ENCODE measurements at places on chromosomes 4 and X.

DNA sequence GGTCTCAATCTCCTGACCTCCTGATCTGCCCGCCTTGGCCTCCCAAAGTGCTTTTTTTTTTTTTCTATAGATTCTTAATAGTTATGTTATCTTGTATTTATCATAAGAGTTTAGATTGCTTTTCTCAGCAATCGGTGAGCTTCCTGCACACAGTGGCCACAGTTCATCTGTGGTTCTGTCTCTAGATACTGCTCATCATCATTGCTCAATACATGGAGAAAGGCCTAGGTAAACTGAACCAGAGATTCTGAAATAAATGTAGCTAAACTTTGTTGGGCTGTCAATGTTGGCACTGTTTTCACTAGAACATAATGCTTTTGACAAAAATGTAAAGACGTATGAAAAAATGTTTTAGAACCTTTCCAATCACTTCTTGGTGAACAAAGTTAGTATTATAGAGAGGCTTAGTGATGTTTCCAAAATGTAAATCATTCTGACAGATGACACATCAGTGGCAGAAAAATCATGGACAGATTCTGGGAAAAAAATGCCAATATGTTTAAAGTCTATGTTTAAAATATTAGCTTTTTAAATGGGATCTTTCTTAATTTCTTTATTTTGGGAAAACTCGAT lies 50.0 kb upstream of the LIMCH1 start:
- no peak for DNase-seq

GRCh38 chr4:109877400-109877799 lies 29.5 kb downstream of the LRIT3 start:
- no peak for DNase-seq

DNA sequence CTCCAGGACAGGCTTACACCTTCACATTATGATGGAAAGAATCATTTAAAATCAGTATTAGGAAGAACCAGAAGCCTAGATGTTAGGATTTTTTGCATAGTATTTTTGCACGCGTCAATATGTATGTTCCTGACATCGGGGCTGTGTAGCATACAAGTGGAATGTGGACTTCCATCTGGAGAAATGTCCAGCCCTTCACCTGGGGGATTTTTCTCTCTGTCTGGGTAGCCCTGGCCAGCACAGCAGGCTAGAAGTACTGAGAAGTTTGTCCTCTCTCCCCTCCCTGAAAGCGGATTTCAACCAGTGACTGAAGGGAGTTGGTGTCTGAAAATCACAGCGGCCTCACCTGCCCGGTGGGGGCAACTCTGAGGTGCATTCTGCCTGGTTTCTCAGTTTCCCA lies 10.4 kb upstream of the KLHL8 start:
- DNase-seq = no peak

DNA sequence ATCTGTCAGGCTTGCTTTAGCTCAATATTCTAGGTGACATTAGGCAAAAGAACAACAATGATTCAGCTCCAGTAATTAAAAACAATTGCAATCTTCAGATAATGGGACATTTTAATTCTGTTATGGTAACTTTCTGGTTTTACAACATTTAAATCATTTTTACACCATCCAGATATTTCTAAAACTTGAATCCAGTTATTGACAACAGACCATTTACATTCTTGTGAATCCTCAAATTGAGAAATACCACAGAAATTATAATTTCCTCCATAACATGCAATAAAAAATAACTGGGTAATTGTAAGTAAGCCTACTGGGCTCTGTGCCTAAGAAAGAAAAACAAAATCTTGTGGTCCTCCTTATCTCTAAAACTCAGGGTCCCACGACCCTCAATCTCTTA lies 195.0 kb upstream of the S100G start:
- DNase-seq = no peak

DNA sequence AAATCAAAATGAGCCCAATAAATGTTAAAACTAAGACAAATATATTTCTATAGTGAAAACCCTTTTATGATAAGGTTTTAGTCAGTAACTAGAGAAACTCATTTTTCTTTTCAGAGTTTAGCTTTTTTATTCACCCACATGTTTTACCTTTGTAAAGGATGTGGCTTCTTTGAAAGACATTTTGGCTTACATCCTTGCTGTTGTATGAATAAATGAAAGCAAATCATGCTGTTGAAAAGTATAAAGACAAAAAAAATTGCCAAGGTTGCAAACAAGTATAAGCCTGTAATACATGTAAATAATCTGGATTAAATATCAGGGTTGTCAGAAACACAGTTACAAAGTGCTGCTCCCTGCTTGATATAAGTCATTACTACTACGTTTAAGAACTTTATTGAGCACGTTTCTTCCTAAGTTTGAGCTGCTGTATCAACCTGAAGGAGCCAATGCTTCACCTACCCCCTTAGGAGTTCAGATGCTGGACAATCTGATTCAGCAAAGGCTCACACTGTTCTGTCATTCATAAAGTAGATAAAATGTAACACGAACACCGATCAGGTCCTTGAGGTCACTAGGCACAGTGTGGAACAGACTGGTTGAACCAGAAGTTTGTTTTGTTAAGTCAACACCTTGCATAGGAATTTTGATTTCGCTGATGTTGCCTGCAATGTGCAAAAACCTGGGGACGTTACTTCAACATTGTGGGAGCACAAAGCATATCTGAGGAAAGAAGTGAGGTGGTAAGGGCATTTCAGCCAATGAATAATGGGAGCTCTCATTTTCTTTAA lies 321.2 kb upstream of the BMP3 start:
- DNase-seq = no peak

DNA sequence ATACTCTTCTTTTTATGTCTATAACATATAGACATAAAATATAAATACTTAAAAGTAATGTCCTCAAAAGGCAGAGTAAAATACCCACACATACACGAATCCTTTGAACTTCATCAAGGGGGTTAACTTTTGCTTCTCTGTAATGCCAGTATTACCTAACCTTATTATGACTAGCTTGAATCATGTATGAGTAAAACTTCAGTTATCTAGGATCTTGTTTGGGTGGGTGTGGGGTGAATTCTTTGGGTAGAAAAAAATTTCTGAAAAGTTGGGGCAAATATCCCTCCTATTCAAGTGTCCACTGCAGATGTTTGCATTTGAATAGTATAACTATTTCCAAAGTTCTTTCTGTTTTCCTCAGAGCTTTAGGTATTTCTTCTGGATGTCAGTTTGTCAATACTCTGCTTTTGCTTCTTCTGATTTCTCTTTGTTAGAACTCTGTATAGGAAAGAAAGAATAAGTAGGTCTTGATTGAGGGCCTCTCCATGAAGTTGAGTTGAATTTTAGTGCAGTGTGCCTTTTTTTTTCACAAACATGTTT lies 173.8 kb downstream of the ADGRL3 start:
- DNase-seq = no peak

GRCh38 chr4:8409264-8410065 lies 31.1 kb downstream of the ACOX3 start:
- peak; percentile 42 for DNase-seq

DNA sequence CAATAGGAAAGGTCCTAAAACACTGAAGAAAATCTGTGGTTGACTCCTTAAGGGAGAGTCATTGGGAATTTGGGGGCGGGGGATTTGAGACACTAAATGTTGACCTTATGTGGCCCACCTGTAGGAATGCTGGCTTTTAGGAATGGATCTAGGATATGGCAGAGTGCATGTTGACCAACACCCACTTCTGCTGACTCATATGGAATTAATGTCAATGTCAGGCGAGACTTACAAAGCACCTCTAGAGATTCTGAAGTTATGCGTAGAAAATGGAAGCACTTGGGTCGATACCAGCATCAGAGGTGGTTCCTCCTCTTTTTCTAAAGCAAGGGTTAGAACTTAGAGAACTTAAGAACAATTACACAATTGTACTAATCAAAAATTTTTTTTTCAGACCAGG lies 100.6 kb upstream of the CBR4 start:
- DNase-seq = no peak

DNA sequence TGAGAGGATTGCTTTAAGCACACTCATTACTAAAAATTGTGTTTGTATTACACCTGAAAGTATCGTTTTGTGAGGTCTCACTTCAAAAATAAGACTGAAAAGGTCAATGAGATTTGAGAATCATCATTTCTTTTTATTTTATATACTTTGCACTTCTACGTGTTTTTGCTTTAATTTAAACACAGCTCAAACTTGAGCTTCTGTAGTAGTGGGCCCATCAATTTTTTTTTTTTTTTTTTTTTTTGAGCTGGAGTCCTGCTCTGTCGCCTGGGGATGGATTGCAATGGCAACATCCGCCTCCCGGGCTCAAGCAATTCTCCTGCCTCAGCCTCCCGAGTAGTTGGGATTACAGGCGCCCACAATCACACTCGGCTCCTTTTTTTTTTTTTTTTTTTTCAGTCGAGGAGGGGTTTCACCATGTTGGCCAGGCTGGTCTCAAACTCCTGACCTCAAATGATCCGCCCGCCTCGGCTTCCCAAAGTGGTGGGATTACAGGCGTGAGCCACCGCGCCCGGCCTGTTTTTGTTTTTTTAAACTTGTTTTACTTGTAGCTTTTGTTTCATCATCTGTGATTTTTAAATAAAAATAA lies 1.5 kb downstream of the GSTCD start:
- DNase-seq = no peak

GRCh38 chr4:147714575-147715401 lies 17.1 kb upstream of the ARHGAP10 start:
- no peak for DNase-seq

DNA sequence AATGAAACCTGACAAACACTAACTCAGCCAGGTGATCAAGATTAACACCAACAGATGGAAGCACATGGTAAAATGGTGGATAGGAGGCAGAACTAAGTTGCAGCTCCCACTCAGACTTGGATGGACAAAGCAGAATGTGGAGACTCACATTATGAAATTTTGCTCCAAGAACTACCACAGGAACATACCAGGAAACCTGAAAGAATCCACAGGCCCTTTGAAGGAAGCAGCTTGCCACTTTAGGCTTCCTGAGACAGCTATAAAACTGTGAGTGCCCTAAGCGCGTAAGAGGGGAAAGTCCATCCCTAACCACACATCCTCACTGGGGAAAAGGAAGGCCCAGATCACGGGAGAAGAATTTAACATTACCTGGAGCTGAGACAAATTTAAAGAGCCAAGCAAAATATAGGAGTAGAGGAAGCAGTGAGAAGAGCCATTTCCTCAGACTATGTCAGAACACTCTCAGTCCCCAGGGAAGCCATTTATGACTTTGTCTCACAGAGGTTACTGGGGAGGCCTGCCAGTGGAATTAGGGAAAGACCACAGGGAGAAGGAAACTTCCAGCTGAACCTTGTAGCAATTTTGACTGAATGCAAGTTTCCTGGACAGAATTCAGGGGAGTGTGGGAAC lies 224.5 kb downstream of the TEX13C start:
- no peak for DNase-seq

DNA sequence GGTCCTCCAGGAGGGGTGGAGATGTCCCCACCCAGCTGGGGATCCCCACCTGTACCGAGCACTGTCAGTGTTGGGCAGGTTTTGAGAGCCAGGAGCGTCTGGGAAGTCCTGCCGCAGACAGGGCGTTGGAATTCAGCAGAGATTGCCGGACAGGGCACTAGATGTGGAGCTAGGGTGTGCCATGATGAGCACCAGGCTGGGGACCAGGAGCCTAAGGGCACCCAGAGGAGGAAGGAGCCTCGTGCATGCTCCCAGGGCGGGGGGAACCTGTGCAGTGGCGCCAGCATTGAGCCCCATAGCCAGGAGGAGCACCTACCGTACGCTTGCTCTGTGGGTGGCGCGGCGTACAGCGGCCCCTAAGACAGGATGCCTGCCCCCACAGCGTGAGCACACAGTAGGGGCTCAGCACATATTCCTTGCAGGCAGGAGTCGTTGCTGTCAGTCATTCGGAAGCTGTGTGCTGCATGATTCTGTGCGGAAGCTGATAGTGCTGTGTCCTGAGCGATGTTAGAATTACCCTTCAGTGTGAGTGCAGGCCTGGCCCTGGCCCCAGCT lies 18.8 kb upstream of the TADA2B start:
- no peak for DNase-seq

- peak; percentile 23 for DNase-seq
Measured at GRCh38 chr4:168859888-168860694, 150.0 kb downstream of the CBR4 start.

- DNase-seq = no peak
Measured at GRCh38 chrX:130775849-130776248, 127.2 kb downstream of the ENOX2 start.

GRCh38 chrX:65451663-65452062 lies 82.9 kb downstream of the LAS1L start:
- no peak for DNase-seq

DNA sequence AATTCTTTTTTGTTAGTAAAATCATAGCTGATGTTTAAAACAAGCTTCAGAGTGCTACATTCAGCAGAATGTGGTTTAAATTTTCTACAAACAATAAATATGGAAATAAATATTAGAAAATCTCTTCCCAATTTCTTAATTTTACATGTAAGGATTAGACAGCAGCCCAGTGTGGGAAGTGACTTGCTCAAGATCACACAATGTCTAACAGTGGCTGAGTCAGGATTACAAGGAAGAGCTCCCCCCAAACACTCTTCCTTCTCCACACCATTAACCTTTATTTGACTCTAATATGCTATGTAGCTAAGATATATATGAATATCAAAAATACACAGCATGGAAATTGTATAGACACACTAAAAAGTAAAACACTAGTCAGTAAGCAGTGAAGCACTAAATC lies 59.5 kb downstream of the SLC10A7 start:
- DNase-seq = no peak

GRCh38 chr4:83440148-83440814 lies 15.3 kb downstream of the HELQ start:
- no peak for DNase-seq

DNA sequence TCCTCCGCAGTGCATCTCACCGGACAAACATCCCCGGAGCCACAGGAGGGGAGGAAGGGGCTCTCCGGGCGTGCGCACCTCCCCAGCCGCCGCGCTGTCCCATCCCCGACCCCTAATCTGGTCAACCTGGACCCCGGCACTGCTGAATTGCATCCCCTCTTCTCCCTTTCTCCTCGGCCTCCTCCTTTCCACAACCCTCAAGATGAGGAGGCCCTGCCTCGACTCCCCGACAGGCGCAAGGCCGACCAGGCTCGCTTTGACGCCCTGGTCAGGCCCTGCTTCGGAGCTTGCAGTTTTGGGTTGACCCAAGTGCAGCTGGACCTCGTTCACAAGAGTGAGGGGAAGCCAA lies 2.3 kb downstream of the PDGFRA start:
- no peak for DNase-seq

GRCh38 chr4:26075583-26075982 lies 161.6 kb downstream of the SMIM20 start:
- no peak for DNase-seq
